ENCODE measurements at places on chromosomes 2 and 18. TPM values are rescaled to one million over a fixed set of nuclear protein-coding genes. Genes with fewer than 3 reads are reported as not detected.
A peak's percentile ranks its signal among the peaks of the same experiment; 100 is the strongest.

Gene NYAP2
- polyA plus RNA-seq, result not detected

Gene UGT1A7
- not detected for polyA plus RNA-seq

Gene CAPN13
- polyA plus RNA-seq, result not detected

- no peaks in the 10 kb centered on the region for H3K36me3 ChIP-seq
- H3K27me3 ChIP-seq, result no peaks in the 10 kb centered on the region
- H3K4me1 ChIP-seq, result no peaks in the 10 kb centered on the region
- H3K27ac ChIP-seq, result no peak overlapping the region
- no peak overlapping the region for H3K4me3 ChIP-seq
Measured at GRCh38 chr2:100677611-100678185, 114.9 kb downstream of the PDCL3 start.

DNA sequence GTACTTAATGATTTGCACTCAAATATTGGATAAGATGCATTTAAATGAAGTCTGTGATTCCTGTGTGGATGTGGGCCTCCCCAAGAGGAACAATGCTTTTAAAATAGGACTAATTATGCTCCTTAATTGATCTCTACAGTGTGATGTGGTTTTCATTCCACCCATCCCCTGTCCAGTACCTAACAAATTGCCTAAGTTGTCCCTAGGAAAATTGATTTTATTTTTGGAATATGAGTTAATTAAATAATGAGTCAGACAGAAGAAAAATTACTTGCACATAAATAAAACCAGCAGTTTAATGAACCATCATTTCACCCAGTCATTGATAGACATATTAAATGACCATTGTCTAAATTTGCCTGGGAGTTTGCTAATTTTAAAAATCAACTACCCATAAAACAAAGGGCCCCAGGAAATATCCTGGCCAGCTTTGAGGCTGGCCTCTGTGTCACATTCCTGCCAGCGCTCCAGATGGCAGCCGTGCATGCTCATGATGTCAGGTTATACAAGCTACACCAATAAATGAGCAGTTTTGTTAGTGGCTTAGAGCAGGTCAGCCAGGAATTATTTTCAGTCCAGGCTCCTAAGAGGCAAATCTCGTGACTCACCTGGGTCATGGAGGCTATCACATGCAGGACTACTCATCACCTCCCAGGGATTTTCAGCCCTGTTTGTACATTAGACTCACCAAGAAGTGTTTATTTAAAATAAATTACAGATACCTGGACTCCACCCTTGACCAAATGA is 31.9 kb downstream of the ABHD3 start:
- H3K4me1 ChIP-seq, result peaks cover 8% of the 10 kb centered on the region
- H3K36me3 ChIP-seq, result no peaks in the 10 kb centered on the region
- DNase-seq, result peak; percentile 36
- no peak overlapping the region for H3K4me3 ChIP-seq

DNA sequence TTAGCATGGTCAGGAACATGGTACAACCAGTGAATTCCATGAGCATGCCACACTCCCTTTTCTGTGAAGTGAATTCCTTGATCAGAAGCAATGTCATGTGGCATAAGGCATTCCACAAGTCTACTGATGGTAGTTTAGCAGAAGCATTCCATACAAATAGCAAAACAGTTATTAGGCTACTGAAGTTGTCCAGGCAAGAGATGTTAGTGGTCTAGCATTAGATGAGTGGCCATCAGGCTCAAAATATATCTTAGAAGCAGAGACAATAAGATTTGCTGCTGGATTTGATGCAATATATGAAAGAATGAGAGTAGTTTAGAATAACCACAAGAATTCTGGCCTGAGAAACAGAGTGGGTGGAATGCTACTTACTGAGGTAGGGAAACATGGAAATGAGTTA is 355.3 kb upstream of the NRXN1 start:
- H3K27ac ChIP-seq, result no peak overlapping the region
- no peaks in the 10 kb centered on the region for H3K27me3 ChIP-seq
- H3K4me3 ChIP-seq, result no peak overlapping the region

- DNase-seq, result no peak
- no peaks in the 10 kb centered on the region for H3K36me3 ChIP-seq
- H3K27ac ChIP-seq, result no peak overlapping the region
Measured at GRCh38 chr2:7711167-7711566, 794.0 kb downstream of the RNF144A start.

- no peaks in the 10 kb centered on the region for H3K27me3 ChIP-seq
- no peaks in the 10 kb centered on the region for H3K36me3 ChIP-seq
- H3K4me1 ChIP-seq, result no peaks in the 10 kb centered on the region
- H3K4me3 ChIP-seq, result no peak overlapping the region
- no peak for DNase-seq
Measured at GRCh38 chr2:19652811-19653210, 249.0 kb downstream of the TTC32 start.

- no peak for DNase-seq
- H3K27ac ChIP-seq, result no peak overlapping the region
- H3K27me3 ChIP-seq, result no peaks in the 10 kb centered on the region
- peaks cover 22% of the 10 kb centered on the region for H3K4me1 ChIP-seq
- no peak overlapping the region for H3K4me3 ChIP-seq
- no peaks in the 10 kb centered on the region for H3K36me3 ChIP-seq
Measured at GRCh38 chr2:120762341-120763061, 26.8 kb downstream of the GLI2 start.

DNA sequence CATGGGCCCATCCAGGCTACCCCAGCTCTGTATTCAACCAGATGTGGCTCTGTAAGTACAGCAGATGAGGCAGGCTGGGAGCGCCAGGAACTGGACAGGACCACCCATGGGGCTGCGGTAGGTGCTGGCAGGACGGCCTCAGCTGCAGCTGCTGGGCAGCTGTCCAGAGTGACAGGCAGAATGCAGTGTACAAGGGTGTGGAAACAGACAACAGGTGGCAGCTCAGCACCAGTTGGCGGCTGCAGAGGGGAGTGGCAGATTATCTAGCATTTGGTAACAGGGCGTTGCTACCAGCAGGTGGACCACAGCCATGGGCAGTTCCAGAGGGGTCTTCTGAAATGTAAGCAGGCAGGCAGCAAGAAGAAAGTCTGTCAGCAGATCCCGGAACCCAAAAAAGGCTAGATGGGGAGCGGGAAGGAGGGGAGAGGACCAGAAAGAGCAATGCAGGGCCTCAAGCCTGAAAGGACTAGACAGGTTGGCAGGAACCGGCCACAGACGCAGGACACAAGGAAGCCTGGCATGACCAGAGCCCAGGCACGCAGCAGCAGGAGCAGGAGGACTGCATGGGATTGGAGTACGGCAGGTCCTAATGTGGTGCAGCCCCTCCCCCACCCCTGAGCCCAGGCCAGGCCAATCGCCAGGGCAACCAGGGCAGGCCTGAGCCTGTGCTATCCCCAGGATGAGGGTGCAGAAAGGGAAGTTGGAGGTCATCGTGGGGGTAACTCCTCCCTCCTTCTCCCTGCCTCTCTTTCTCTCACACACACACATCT is 24.7 kb downstream of the PKDCC start:
- peaks cover 17% of the 10 kb centered on the region for H3K27me3 ChIP-seq
- H3K27ac ChIP-seq, result no peak overlapping the region
- no peaks in the 10 kb centered on the region for H3K36me3 ChIP-seq

Data from SK-N-SH (cell line).